Activated T-helper 1 cell treated with anti-CD3 and anti-CD28 coated beads, Interleukin-2, amount 50 U/mL, for 16 hours (primary cell): ENCODE measurements at places on chromosomes 2 and 18.

DNA sequence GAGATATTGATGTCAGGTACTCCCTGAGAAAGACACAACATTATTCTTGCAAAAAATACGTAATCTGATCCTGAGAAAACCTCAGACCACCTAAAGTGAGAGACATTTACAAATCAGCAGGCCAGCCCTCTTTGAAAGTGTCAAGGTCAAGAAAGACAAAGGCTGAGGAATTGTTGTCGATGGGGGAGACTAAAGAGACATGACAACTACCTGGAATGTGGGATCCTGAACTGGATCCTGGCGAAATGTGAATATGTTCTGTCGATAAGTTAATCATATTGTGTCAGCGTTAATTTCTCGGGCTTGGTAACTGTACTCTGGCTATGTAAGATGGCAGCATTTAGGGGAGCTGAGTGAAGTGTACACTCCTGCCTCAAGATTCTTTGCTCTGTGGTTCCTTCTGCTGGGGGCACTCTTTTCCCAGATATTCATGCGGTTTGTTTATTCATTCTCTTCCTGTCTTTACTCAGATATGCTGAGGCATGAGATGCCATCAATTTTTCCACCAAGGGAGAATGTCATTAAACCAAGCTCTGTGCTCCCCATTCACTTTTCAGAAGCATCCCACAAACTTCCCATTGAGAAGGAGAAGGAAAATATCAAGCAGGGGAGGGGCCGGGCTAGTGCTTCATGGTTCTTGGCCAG is 154.9 kb downstream of the CAPN13 start:
- no peak for DNase-seq

DNA sequence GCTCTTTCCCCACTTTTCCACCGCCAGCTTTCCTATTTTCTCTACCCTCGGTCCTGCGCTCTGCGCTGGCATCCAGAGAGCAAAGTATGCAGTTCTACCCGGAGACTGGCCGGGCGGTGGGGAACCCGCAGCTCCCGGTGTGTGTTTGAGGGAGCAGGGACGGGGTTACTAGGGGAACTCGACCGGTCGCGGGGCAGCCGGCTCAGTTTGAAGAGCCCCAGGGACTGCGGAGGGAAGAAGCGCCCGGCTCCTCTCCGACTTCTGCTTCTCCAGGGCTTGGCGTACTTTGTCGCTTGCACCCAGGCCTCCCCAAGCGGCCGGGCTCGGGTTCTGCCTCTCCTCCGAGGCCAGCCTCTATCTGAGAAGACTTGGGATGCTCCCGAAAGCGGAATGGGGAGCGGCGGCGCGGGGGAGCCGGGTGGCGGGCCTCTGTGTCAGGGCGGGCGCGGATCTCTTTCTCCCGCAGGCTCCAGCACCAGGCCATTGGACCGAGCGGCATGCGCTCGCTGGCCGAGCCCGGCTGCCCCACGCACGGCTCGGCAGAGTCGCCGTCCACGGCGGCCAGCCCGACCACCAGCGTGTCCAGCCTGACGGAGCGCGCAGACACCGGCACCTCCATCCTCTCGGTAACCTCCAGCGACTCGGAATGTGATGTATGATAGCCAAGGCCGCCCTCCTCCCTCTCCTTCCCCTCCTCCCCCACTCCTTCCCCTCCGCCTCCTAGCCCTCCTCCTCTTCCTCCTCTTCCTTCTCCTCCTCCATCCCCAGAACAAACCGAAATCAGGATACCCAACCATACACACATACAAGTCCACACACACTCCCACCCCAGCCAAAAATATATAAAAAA is 2.8 kb downstream of the SIX3 start:
- no peak for DNase-seq

GRCh38 chr2:159379181-159379580 is 92.7 kb upstream of the WDSUB1 start:
- DNase-seq: no peak

GRCh38 chr18:22412176-22412911 is 5.4 kb downstream of the CTAGE1 start:
- DNase-seq: no peak

DNA sequence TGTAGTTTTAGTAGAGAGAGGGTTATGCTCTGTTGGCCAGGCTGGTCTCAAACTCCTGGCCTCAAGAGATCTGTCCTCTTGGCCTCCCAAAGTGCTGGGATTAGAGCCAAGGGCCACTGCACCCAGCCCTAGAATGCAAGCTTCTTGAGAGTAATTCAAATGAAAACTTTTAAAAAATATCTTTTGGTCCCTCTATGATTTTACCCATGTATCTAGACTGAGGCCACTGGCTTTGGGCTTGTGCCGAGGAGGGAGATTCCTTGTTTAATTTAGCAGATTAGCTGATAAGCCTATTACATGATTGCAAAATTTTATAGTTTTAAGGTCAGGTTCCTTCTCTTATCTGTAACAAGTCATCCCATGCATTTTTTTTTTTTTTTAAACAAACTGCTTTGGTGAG is 59.5 kb upstream of the CCDC195 start:
- DNase-seq: no peak

- DNase-seq: no peak
These were observed 69.3 kb upstream of the FZD5 start for GRCh38 chr2:207839028-207839427.

DNA sequence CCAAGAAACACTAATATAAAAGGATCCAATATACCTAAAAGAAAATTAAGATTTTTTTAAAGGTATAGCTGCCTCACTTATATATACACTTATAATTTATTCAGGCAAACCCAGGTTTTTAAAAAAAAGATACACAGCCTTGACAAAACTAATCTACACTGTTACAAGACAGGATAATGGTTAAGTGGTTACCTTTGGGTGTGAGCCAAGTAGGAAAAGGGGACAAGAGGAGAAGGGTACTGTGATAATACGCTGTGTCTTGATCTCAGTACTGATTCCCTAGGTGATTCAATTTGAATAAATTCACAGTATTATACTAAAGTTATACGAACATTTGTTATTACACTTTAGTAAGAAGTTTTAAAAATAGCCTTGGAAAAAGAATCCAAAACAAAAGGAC is 30.6 kb downstream of the KLHL41 start:
- DNase-seq: no peak

- no peak for DNase-seq
These were observed 67.1 kb upstream of the YWHAQ start for GRCh38 chr2:9697909-9698308.

DNA sequence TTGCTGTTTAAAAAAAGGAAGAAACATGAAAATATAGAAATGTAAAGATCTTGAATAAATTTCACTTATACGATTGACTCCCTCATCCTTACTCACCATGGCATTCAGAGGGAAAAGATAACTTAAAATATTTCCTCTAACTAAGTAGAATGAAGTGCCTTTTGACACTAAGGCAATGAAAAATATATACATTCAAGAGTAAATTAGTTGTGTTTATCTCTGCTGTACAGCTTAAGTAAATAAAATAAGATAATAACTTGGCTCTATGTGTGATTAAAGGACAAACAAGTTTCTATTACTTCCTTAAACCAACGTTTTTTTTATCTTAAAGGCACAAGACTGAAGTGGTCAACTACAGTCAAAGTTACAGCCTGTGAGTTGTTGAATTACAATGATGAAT is 142.3 kb upstream of the LRRTM4 start:
- no peak for DNase-seq

DNA sequence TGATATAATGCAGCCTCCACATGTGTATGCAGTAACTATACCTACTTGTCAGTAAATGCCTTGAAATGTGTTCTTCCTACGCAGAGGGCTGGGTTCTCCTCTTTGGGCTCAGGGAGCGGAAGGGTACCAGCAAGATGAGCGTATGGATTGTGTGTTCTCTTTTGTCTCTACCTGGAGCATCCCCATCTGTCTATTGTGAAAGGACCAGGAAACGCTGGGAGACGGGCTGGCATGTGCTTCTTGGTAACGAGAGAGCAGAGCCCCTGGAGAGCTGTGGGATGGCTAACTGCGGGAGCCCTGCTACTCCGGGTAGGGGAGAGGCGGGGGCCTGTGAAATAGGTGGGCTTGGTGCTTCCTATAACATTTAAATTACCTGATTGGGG is 80.9 kb downstream of the BCL2 start:
- no peak for DNase-seq

- DNase-seq: no peak
These were observed 10.5 kb upstream of the LYPD1 start for GRCh38 chr2:132680544-132680943.

DNA sequence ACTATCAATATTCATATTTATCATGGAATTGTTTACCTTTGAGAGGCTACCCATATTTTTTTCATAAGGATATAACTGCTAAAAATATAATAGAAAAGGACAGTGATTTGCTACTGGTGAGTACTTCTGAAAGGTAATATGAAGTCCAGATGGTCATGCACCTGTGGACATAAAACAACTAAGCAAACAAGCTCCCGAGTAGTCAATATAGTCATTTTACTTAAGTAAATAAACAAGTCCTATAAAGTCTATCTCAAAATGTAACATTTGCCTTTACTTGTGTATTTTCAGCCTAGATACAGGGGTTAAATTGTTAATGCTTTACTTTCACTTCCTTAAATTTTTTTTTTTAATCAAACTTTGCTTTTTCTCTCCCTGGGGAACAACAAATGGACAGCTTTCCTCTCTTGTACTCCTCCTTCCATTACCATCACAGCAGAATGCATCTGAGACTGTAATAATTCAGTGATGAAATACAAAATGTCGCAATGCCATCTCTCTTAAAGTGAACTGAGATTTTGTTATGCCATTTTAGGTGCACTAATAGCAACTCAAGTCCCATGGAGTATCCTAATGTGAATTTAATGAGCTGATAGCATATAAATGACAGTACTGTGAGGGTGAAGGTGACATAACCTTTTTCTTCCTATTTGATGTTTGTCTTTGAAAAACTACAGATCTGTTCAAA is 1325.4 kb upstream of the ZEB2 start:
- no peak for DNase-seq

DNA sequence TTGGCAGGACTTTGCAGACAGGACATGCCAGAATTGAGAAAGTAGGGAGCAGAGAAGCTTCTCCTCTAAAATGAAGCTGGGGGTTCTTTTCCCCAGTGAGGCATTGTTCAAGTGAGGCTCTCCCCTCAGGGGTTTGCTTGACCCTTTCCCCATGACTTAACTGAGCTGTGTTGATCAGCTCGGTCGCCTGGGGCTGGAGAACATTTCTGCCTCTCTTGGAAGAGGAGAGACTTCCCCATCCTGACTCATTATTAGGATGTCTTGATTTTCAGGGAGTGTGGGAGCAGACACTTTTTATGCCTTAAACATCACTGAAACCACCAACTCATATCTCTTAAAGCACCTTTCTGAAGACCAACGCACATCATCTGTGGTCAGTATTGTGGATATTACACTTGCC is 27.9 kb upstream of the GLI2 start:
- DNase-seq: no peak

DNA sequence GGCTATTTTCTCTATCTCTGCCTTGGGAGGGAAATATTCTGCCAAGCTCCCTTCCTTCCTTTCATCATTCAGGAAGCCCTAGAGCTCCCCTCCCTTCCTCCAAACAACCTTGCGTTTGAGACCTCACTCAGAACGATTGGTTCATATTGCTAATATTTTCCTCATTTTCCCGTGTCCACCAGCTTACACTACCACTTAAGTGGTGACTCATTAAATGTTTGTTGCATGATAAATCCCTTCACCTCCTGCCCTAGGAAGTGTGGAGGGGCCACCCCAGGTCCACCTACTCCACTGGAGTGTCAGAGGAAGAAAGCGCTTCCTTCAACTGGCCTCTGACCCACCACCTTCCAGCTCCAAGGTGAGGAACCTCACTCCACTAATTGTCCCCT is 2.3 kb upstream of the LPIN2 start:
- no peak for DNase-seq

- no peak for DNase-seq
These were observed 839.6 kb downstream of the TSN start for GRCh38 chr2:122595065-122595464.

GRCh38 chr2:219277703-219278654 is 1.2 kb upstream of the DNAJB2 start:
- DNase-seq: peak; percentile 65

DNA sequence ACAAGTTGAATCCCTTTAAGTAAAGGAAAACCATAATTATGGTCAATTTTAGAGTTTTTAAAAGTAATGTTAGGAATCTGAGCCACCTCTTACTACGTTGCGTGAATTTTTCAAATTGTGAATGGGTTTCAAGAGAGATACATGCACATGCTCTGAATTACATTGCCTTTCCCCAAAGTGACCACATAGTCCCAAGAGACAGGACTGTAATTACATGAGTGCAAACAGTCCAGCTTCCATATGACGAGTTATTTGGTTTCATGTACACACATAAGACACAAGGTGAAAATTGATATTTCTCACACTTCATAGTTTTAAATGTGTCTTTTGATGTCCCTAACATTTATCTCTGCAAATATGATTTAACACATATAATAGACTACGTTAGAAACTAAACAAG is 850.8 kb downstream of the LRP1B start:
- DNase-seq: no peak

GRCh38 chr2:215736653-215737290 is 276.6 kb downstream of the MREG start:
- DNase-seq: no peak

DNA sequence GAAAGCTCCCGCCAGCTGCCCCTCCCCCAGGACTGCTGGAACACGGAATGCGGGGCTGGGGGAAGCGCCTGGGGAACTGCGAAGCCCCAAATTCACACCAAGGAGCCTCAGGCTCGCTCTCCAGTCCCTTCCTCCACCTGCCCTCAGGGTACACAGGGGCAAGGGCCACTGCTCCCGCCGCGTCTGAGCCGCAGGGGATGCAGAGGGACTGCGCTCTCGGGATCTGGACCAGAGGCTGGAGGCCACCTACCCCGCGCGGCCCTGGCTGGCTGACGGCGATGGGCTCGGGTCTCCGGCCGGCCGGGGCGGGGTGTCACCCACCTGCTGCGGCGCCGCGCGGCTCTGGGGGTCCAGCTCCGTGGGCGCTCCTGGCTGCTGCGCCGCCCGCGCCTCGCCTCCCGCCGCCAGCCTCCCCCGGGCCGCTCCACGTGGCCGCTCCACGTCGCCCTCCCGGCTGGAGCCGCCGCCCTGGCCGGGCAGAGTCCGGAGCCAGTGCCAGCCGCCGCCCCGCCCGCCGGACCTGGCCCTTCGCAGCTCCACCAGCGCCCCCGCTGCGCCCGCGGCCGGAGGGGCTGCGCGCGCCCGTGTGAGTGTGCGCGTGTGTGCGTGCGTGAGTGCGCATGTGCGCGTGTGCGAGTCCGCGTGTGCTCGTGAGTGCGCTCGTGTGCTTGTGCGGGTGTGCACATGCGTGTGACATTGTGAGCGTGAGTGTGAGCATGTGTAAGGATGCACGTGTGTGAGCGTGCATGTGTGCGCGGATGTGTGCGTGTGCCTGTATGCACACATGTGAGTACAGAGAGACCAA is at the start of gene CGREF1:
TSS of gene CGREF1 (minus strand) at position 604 of the 805 bp plus-strand sequence. CDS start 14,762 bp downstream, outside the sequence.
- DNase-seq: no peak
